Amniotic epithelial cell (primary cell): ENCODE measurements at places on chromosomes 16 and 17.

- no peak for DNase-seq
Observed at GRCh38 chr16:67407176-67407787, 9.0 kb downstream of the ZDHHC1 start.

GRCh38 chr17:50332196-50332595, 13.7 kb upstream of the XYLT2 start:
- DNase-seq: no peak

DNA sequence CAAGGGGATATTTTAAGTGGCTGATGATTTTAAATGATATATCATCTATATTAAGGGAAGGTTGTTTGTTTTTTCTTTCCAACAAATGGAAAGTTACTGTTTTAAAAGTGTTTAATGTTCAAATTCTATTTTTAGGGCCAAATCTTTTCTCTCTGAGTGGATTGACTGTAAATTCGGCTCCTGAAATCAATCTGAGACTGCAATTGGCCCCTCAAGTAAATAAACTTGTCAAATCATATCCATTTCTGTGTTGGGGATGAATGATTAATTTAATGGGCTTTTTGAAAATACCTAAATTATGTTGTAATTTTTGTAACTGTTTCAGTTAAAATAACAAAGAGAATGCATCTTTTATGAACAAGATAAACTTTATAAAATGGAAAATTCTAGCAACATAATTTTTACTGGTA, 2.6 kb downstream of the HS3ST3A1 start:
- no peak for DNase-seq

DNA sequence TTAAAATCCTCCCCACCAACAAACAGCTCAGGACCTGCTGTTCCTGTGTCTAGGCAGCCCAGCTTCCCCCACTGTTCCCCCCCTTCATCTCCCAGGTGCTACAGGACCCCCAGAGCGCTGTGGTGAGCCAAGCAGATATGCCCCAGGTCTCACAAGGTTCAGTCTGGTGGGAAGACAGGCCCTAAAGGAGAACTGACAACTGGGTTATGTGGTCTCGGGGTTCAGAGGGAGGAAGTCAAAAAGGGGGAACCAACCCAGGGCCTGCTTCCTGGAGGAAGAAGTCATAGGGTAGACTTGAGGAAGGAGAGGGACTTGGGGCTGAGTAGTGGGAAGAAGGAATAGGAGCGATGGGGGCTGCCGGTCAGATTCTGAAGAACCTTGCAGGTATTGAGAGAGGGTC, 2.6 kb downstream of the RIPOR1 start:
- no peak for DNase-seq

DNA sequence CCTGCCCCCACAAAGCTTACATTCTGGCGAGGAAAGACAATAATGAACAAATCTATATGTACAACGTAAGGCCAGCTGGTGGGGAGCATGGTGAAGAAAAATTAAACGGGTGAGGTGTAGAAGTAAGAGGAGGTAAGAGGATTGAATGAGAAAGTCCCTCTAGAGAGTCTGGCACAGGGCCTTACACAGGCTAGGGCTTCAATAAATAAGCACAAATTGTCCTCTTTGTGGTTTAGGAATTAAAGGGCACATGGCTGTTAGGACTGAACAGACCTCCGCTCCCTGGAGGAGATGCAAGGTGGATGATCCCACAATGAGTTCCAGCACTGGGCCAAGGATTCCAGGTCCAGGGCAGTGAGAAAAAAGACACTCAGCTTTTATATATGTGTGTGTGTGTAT, 43.1 kb upstream of the HAPSTR1 start:
- DNase-seq: peak; percentile 31

DNA sequence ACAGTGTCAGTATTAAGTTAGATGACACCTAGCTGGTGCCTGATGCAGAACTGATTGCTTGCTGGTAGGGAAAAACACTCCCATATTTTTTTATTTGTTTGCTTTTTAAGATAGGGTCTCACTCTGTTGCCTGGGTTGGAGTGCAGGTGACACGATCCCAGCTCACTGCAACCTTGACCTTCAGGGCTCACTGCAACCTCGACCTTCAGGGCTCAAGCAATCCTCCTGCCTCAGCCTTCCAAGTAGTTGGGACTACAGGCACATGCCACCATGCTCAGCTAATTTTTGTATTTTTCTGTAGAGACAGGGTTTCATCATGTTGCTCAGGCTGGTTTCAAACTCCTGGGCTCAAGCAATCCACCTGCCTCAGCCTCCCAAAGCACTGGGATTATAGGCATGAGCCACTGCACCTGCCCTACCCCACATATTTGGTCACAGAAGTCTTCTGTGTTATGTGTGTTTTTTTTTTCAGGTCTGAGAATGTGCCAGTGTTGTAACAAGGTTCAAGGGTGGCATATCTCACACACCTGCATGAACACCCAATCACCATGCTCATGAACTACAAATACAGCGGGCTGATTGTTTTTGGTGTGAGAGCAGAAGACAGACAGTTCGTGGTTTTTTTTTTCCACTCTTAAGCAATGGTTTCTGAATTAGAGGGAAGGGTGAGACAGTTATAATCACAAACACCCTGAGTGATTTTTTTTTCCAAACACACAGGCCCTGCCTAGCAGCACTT, 22.8 kb downstream of the SPAG9 start:
- no peak for DNase-seq

GRCh38 chr17:18033442-18034099, 5.4 kb downstream of the ATPAF2 start:
- DNase-seq: peak; percentile 88
